ENCODE measurements at places on chromosomes 5 and 9.

DNA sequence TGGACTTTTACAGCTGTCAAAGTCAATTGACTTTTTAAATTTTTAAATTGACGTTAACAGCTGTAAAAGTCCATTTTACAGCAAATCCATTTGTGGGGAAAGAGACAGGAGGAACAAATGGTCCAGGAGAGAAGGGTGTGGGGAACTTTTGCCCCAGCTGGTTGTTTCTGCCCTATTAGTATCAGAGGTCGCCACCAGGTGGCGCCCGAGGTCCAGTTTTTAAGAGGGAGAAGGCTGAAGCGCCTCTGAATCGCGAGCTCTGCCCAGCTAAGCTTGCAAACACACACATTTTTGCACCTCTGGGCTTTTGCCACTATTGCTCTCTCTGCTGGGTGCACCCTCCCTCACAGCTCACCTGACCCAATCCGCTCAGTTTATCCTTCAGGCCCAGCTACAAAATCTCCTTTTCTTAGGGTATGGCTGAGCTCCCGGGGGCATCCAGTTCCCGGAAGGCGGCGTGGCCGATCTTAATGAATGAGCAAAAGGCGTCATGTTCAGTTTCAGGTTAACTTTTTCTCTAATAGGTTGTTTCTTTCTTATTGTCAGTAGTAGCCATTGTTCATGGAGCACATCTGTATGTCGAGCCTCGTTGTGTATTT lies 6.3 kb upstream of the TTLL11 start:
- DNase-seq, result peak; percentile 75

DNA sequence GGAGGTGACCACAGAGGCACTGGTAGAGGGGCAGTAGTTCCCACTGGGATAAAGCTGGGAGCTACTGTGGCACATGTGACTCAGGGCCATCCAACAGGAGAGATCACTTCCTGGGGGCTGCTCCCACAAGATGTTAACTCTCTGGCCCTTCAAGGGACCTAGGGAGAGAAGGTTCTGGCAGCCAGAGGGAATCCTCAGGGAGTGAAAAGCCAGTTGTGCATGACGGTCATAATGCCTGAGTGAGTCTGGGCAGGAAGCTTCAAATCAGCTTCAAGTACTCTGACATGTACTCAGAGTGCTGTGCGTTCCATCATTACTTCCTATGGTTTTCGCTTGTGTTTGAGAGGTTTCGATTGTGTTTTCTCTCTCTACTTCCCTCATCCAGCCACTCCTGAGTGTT lies 388.5 kb downstream of the GABRG2 start:
- no peak for DNase-seq

GRCh38 chr5:37875051-37875787 lies 35.4 kb upstream of the GDNF start:
- DNase-seq, result no peak

- no peak for DNase-seq
Observed at GRCh38 chr5:83844449-83845068, 123.9 kb upstream of the HAPLN1 start.

- no peak for DNase-seq
Observed at GRCh38 chr5:14608169-14608568, 26.6 kb downstream of the OTULINL start.

- DNase-seq, result no peak
Observed at GRCh38 chr9:33106827-33107621, 30.6 kb upstream of the SMU1 start.

GRCh38 chr5:8478326-8478725 lies 609.4 kb downstream of the MTRR start:
- DNase-seq, result no peak

Measured in KG1 (cell line).